ENCODE measurements at places on chromosomes 13 and 19.

DNA sequence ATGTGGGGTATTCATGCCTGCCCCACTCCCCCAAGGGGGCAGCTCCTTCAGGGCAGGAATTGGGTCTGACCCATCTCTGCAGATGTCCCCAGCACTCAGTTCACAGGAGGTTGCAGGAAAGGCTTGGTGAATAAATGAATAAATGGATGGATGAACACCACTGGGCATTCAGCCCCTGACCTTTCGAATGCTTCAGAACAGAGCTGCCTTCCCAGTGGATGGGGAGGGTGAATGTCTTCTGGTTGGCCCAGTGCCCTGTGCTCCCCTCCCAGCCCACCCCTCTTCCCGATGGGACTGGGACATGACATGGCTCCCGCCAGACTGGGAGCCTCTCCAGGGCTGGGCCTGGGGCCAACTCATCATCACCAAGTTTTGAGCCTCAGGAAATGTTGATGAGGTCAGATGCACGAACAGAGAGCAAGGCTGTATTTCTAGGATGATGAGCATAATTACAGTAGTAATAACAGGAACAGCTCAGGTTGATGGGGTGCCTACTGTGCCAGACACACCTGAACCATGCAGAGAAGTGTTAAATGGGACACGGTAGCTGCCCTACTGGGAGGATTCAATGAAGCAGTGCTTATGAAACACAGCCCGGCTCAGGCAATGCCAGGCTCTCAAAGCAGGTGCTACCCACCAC lies 25.7 kb downstream of the VRK3 start:
- DNase-seq: no peak

GRCh38 chr19:47821460-47822020 lies at the start of gene CRX:
Gene CRX, plus strand, starts transcription at chr19:47821937. Its CDS starts 12,507 bp downstream, at chr19:47834444.
- DNase-seq: no peak

DNA sequence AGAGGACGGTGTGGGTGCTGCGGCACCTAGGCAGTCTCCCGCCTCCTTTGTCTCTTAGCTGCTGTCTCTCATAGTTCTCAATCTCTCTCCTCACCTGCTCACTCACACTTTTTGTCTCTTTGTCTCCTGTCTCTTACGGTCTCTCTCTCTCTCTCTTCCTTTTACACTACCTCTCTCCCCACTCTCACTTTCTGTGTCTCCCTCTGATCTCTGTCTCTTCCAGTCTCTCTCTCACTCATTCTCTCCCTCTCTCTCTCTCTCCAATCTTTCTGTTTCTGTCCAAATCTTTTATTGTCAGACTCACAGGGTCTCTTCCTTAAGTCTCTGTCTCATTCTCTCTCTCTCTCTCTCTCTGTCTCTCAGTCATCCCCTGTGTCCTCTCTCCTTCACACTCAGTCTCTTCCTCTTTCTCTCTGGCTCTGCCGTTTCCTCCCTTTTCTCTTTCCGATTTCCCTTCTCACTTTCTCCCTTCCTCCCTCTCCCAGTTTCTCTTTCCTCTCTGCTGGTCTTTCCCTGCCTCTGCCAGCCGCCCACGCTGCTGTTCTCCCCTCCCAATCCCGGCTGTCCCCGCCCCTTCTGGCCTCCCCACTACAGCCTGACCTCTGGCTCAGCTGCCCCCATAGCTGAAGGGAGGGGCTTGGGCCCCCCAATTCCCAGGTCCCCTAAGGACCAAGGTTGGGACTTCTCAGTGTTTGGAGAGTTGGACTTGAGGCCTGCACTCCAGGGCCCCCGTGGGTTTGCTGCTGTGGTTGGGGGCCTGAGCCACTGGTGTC lies at the start of gene PLEKHA4:
PLEKHA4 (minus strand) TSS at position 504 of the 773 bp plus-strand sequence. CDS start 997 bp downstream, outside the sequence.
- DNase-seq: peak; percentile 61

GRCh38 chr13:46211116-46211482 lies 629 bp upstream of the LRRC63 start:
- DNase-seq: peak; percentile 31

DNA sequence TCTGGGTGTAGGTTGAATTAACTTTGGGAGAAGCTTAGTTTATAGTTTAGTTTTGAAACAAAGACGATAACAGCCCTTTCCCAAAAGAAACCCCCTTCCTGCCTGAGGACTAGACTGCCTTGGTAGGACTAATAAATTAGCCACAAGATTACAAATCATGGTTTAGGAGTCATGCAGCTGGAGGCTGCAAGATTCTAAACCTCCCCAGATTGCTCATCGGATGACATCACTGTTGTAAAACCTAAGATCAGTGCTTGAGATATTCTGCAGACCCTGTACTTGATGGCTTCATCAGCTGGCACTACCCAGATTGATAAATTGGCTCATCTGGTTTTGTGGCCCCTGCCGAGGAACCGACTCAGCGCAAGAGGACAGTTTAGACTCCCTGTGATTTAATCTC lies 35.9 kb upstream of the MPHOSPH8 start:
- DNase-seq: no peak

DNA sequence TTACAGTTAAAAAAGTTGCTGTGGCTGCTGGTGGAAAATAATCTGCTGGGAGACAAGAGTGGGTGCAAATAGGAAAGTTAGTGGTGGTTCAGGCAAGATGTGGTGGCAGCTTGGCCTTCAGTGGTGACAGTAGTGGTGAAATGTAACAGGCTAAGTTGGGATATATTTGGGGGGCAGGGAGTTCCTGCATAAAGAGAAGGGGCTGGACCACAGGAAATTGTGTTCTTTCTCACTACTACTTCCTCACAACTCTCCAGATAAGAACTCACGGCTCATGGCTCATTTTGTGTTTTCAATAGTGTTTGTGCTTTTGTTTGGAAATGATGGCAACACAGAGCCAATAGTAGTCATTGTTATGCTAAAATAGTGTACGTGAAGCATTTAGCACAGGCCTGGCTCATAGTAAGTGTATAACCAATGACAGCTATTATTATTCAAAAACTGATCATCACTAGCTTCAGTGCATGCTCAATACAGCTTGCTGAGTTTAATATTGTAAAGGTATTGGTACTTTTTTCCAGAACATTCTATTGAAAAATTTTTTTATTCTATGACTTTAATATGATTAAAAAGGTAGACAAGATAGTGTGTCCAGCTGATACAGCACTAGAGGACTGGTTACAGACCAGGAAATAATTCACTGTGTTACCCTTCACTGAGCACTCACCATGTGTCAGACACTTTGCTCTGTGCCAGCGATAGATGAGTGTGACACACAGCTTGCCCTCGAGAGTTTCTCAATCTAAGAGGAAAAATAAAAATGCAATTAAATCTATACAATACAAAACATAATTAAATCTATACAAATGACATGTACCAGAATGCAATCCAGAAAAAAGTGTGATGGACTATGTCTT lies 209.8 kb downstream of the POU4F1 start:
- no peak for DNase-seq

DNA sequence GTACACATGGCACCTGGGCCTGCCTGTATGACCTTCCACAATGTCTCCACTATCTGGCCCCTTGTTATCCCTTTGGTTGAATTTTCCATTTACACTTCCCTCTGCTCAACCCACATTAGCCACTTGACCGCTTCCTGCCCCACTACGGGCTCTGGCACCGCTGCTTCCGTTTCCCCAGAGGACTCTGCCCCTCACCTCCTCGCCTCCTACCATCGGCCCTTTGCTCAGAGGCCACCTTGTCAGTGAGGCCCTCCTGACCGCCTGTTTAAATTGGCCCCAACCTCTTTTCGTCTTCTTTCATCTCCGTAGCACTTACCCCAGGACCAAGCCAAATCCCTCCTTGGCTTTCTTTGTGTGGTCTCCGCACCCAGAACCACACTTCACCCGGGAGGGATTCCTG lies 47.4 kb downstream of the SOX1 start:
- no peak for DNase-seq

DNA sequence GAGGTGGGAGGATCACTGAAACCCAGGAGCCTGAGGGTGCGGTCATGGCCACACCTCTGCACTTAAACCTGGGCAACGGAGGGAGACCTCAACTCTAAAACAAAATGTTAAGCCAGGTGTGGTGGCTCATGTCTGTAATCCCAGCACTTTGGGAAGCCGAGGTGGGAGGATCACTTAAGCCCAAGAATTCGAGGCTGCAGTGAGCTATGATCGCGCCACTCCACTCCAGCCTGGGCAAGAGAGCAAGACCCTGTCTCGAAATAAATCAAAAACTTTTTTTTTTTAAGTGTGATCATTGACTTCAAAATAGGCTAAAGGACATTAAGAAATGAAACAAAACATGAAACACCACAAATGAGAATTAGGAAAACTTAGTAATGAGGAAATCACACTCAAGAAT lies 16.3 kb upstream of the ADPRHL1 start:
- DNase-seq: no peak

GRCh38 chr19:28456708-28457320 lies 756.1 kb downstream of the UQCRFS1 start:
- DNase-seq: no peak

DNA sequence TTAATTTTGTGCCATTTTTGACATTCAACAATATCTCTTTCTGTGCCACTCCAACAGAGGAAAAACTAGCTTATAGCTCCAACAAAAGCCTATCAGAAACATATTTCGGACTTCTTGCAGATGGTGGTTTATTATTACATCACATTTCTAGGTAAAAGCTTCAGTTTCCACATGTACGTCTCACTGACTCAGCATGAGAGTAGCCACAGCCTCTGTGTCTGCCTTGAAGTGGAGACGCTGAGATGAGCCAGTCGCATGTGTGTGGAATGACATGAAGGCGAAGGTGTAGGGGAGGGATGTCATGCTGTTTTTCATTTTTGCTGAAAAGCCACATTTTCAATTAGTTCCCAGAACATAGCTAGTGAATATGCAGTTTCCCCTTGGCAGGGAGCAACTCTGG lies 598.6 kb downstream of the EFNB2 start:
- no peak for DNase-seq
